NCI-H1930 (cell line): ENCODE measurements at places on chromosomes 6 and 20.

DNA sequence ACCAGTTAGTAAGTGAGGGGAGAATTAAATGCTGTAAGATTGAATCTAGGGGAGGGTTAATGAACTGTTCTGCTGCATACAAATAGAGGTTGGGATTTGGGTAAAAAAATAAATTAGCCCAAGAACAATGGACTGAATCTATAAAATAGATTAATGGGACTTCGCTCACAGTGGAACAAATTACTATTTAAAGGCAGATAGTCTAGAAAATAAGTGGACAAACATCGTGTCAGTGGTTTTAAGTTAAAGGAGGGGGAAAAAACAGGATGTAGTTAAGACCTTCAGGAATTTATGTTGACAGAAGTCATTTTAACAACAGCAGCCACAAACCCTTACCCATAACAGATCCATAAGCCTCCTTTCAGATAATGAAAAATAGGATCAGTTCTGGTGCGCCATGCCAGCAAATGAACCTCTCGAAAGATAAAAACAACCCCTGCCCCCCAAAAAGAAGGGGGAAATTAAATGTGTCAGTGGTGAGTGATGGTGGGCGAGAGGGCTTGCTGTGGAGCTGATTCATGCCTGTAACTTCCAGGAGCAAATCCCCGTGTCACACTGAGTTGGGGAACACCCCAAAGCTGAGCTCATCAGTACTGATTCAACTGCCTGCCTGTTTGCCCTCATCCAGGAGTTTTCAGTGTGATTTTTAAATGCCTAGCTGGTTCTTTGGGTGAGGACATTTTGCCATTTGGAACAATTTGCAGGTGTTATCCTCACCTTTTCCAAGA is 86.8 kb downstream of the PPP1R14C start:
- no peak for DNase-seq

- no peak for DNase-seq
Measured at GRCh38 chr6:84769306-84769705, 4.9 kb upstream of the TBX18 start.

DNA sequence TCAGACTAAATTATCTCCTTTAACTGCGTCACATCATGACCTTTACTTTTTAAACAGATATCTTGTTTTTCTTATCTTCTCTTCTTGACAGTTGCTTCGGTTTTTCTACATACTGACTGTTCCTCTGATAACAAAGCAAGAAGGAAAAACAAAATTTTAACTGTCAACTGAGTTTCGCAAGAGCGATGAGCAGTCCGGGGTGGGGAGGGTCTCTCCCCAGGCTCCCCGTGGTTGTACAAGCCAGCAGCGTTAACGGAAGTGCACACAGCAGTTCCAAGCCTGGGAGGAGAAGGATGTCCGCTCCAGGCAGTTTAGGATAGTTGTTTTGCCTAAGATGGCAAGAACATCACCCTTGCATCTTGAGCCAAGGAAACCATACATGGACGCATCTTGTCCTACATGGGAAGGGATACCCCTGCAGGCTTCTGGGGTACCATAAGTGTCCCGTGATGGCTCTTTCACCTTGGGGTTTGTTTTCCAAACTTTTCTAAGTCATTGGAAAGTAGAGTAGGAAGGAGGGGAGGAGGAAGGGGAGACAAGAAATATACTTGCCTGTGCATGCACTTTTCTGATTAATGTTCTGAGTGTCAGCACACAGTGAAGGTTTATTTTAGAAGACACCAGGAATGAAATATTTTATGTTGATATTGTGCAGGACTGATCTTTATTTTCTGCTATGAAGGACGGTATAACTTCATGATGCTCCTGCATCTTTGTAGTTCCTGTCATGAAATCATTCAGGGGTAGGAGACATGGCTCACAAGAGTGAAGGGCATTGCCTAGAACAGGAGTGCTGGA is 20.8 kb downstream of the SLC24A3 start:
- no peak for DNase-seq

DNA sequence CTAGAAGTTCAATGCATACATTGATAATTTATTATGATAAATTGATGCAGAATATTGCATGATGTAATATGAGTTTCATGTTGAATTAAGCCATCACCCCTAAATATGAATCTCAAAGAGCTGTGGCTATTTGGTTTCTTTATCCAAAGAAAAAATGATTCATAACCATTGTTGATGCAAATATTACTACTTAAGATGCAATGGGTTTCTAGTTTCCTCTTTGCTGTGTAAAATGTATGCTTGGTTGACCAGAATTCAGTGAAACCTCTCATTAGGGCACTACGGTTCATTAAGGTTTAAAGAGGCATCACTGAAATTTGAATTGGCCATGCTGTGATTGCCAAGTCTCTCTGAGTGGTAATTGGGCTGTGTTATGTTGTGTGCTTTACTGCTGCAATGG is 492.5 kb upstream of the FLRT3 start:
- DNase-seq, result no peak

- DNase-seq, result no peak
Measured at GRCh38 chr20:64189986-64190385, 25.7 kb downstream of the MYT1 start.

- no peak for DNase-seq
Measured at GRCh38 chr6:99602520-99603420, 3.9 kb upstream of the PRDM13 start.

GRCh38 chr6:3261518-3261820 is 2.7 kb downstream of the PSMG4 start:
- no peak for DNase-seq

DNA sequence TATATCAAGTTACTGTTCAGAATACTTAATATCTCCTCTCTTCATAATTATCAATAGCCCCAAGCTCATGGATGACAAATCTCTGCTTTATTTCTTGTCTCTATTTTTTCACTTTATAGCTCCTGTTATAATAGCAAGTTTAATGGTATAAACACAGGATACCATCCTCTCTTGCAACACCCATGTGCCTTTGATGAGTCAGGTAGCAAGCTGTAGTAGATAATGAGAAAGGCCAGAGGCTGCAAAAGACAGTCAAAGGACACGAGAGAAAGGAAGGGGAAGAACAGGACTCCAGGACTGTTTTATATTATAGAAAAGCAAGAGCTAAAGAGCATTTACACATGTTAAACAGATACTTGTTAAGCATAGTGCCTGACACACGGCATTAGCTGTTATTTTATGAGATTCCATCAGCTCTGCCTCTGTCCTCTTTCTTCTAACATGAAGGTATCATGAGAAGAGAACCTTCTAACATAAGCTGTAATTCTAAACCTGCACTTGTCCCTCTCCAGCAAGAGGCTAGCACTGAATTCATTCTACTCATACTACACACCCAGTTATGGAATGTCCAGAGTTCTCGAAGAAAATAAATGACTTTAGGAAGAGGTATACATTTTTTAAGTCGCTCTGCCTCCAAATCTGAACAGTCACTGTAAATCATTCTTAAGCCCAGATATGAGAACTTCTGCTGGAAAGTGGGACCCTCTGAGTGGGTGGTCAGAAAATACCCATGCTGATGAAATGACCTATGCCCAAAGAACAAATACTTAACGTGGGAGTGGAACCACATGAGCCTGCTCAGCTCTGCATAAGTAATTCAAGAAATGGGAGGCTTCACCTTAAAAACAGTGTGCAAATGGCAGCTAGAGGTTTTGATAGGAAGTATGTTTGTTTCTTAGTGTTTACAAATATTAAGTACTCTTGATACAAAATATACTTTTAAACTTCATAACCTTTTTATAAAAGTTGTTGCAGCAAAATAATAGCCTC is 45.0 kb downstream of the NT5E start:
- no peak for DNase-seq

GRCh38 chr6:56690519-56691285 is 48.0 kb upstream of the DST start:
- DNase-seq, result no peak

DNA sequence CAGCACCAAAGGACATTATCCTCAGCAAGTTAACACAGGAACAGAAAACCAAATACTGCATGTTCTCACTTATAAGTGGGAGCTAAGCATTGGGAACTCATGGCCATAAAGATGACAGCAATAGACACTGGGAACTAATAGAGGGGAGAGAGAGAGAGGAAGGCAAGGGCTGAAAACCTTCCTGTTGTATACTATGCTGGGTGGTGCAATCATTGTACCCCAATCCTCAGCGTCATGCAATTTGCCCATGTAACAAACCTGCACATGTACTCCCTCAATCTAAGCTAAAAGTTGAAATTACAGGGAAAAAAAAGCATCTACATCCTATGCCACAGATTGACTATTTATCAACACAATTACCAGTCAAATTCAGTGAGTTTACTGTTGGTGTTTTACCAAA is 20.0 kb upstream of the VNN1 start:
- no peak for DNase-seq
